EH (cell line): ENCODE measurements at places on chromosomes 5 and 9.
A peak's percentile ranks its signal among the peaks of the same experiment; 100 is the strongest.

- peak; percentile 1 for DNase-seq
Measured at GRCh38 chr5:27474395-27474794, 436.0 kb upstream of the CDH9 start.

GRCh38 chr5:175539936-175540335, 61.6 kb downstream of the SFXN1 start:
- DNase-seq = no peak

DNA sequence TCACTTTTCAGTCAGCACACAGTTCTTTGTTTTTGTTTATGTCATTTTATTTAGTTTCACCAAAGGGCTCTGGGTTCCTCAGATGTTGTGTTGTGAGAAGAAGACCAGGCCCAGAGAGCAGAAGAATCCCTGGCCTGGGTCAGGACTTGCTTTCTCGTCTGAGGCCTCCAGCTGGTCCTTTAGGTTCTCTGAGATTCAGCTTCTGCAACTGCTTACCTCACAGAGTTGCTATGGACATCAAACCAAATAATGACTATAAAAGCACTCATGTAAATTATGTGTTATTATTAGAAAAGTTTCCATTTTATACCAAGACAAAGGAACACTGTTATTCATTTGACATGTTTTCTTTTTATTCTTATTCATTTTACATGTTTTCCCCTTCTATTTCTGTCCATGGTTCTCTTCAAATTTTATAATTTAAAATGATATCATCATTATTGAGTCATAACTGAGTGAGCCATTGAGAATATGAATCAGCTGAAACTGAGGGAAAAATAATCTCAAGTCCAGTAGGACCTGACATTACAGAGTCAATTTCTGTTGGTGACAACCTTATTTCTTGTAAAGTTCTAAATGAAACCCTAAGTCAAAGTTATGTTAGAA, 44.0 kb upstream of the GLRX start:
- DNase-seq = peak; percentile 50

- DNase-seq = peak; percentile 61
Measured at GRCh38 chr9:70229579-70229978, 29.2 kb upstream of the SMC5 start.
